ENCODE measurements at places on chromosomes 2 and 18.

DNA sequence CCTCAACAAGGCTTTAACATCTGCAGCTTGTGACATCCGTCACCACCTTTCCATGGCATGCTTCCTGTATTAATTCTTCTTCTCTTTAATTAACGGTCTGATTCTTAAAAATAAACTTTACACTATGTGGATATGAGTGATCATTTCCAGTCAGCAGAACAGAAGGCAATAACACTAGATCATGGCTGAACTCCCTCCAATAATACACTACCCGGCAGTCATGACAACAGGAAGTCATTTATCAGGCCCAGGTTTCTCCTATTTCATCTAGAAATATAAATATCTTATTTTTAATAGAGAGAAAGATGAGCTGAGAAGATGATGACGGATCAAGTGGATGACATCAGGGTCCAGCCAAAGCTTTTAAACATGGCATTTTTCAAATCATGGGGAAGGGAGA lies 792.2 kb downstream of the SLC4A3 start:
- DNase-seq, result no peak

- no peak for DNase-seq
These were observed 8.8 kb downstream of the LBH start for GRCh38 chr2:30239986-30240752.

- no peak for DNase-seq
These were observed 79.7 kb upstream of the APCDD1 start for GRCh38 chr18:10374636-10375293.

GRCh38 chr18:26133652-26134051 lies at the start of gene PSMA8:
TSS of gene PSMA8 (plus strand) at chr18:26133869. CDS start at chr18:26133966, 97 bp downstream.
- DNase-seq, result no peak

- DNase-seq, result no peak
These were observed 138.7 kb downstream of the MGAT5 start for GRCh38 chr2:134392442-134393074.

DNA sequence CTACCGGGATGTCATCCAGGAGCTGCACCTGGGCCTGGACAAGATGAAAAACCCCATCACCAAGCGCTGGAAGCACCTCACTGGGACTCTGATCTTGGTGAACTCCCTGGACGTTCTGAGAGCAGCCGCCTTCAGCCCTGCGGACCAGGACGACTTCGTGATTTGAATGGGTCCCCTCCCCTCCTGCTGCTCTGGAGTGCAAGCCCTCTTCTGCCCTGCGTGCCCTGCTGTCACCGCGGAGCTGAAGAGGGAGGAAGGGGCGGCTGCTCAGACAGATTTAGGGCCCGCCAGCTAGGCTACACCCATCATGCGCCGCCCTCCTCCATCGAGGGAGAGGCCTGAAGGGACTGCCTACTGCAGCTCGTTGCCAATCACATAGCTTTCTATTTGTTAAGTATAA lies 101.8 kb downstream of the SH3BP4 start:
- no peak for DNase-seq

DNA sequence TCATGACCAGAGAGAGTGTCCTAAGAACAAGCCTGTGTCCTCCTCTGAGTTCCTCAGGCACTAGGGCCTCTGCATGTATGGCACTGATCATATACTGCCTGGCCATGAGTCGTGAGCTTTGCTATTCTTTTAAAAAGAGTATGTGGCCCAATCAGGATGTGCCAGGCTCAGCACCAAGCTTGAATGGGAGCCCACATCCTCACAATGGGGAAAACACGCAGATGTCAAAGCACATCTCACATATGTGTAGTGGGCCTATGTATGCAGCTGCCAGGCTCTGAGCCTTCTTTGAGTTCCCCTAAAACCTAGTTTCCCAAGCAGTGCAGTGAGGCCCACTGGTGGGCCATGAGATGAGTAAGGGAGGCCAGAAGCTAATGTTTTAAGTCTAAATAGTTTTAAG lies 69.9 kb upstream of the SLC1A4 start:
- no peak for DNase-seq

- DNase-seq, result no peak
These were observed 37.7 kb upstream of the GPR155 start for GRCh38 chr2:174524527-174524926.

GRCh38 chr18:77096936-77097886 lies 35.4 kb downstream of the MBP start:
- DNase-seq, result no peak

- DNase-seq, result no peak
These were observed 1413.0 kb downstream of the DSC3 start for GRCh38 chr18:29629493-29630036.

DNA sequence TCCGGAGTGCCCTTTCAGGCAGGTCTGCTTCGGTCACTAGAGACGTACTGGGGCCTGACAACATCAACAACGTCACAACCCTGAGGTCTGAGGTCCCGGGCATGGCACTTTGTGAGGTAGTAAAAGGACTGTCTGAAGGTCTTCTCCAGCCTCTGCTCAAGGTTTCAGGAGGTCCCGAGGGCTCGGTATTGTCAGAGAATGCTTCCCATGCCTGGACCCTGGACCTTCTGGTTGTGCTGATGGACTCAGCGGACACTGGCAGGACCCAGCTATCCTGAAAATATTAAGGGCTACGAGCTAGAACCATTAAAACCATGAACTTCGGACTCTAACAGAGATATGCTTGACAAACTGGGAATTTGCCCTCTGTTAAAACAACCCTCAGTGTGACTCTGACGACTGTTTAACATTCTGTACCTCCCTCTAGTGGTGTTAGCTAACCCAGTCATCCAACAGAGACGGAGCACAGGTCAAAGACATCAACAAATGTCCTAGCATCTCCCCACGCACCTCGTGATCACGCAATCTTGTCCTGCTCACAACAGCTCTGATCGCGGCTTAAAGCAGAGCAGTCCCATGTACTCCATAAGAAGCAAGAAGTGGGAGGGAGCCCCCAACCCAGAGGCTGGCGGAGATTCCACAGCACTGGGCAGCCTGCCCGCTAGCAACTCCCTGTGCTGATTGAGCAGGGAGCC lies 96.5 kb downstream of the CCDC93 start:
- DNase-seq, result no peak

DNA sequence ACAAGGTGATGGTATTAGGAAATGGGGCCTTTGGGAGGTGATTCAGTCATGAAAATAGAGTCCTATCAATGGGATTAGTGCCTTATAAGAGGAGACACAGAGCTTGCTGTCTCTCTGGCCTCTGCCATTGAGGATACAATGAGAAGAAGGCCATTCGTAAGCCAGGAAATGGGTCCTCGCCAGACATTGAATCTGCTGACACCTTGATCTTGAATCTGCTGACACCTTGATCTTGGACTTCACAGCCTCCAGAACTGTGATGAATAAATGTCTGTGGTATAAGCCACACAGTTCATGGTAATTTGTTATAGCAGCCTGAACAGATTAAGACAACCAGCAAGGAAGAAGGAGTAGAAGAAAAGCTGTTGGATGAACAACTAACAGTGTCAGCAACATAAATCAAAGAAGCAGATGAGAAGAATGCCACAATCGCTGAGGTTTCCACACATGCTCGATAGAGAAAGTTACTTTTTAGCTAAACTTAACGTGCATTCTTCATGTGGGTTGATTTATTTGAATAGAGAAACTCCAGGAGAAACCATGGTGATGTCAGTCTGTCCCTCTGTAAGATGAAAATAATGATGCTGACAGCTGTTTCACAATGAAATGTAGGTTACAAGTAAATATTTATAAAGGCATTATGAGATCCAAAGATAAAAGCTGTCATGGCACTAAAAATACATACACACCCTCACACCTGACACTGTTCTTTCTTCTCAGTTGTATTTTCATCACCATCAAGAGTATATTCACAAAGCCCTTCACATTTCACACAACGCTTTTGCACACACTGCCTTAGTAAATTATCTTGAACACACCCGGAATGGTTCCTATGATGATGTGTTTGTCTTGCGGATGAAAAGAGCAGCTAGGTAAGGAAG lies 153.7 kb upstream of the NCK2 start:
- DNase-seq, result no peak

- DNase-seq, result no peak
These were observed 81.6 kb downstream of the FBXO15 start for GRCh38 chr18:74066018-74066417.

DNA sequence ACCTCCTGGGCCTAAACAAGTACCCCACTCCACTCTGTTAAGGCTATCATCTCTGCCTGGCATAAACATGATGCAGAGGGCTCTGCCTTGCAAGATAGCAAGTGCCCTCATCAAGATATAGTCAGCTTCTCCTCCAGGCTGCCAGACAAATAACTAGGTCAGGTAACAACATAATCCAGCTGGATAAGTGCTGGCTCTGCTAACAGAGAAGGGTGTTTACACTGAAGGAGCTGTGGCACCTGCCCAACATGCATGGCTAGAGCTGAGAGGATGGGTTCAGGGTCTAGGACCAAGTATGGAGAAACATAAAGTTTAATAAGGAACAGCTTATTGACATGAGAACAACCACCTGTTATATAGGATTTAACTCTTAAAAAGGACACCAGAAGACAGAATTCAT lies 42.8 kb downstream of the DLGAP1 start:
- no peak for DNase-seq

DNA sequence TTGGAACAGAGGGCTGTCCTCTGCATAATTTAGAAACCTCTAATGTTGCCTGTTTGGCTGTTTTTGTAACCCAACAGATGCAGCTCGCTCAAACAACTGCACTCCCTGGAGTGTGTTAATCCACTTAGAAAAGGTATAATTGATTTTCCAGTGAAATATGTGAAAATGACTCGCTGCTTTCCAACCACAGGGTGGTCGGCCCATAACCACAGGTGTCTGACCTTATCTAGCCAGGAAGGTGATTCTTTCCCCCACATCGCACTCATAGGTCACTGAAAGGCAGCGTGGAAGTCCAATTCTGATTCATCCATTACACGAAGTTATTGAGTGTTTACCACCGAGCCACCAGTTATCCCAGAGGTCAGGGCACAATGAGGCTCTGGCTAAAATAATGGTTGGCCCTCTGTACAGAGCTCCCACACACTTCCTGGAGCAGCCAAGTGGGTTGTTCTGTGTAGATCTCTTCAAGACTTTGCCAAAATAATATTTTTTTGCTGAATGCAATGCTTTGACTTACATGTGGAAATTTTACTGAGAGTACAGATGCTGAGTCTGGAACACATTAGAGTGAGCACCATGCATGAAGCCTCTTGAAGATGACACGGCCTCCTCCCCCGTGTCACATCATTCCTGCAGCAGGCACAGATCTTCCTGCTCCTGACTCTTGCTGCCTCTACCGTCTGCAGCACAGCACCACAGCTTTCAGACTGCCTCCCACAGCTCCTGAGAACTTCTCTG lies 396.2 kb downstream of the ZNF516 start:
- no peak for DNase-seq

DNA sequence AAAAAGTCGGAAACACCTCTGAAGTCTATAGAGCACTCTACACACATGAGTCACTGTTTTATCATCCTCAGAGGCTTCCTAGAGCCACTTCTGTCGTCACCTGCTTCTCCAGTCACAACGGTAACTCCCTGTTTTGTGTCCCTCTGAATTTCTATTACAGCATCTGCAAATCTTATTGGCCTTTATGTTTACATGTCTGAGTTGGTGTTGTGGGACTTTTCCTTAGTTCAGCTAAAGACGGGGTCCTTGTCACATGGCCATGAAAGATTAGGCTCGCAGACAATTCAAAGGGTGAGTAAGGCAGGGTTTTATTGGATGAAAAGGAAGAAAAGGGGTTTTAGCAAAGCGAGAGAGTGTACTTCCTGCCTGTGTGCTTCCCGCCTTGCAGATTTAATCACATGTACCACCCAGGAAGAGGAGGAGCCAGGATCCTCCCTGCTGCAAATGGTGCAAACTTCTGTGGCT lies 185.6 kb downstream of the LPIN1 start:
- no peak for DNase-seq

- no peak for DNase-seq
These were observed 1.1 kb downstream of the COBLL1 start for GRCh38 chr2:164840458-164840929.

DNA sequence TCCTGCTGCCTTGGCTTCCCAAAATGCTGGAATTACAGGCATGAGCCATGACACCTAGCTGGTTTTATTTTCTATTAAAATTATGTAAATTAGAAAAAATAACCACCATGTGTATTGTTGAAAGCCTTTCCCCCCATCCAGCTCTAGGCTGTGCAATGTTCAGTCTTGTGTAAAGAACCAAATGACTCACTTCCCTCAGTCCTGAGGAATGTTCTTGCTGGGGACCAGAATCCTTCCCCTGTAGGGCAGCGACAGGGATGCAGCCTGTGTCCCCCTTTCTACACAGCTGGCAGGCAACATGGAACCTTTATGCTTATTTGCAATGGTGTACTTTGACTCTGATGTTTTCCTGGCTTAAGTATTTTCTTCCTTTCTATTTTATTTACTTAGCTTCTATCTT lies 29.4 kb downstream of the AOX1 start:
- DNase-seq, result no peak

- no peak for DNase-seq
These were observed 51.4 kb downstream of the TRAPPC8 start for GRCh38 chr18:31891566-31891965.

GRCh38 chr2:217304582-217304981 lies 444.7 kb upstream of the TNP1 start:
- no peak for DNase-seq

DNA sequence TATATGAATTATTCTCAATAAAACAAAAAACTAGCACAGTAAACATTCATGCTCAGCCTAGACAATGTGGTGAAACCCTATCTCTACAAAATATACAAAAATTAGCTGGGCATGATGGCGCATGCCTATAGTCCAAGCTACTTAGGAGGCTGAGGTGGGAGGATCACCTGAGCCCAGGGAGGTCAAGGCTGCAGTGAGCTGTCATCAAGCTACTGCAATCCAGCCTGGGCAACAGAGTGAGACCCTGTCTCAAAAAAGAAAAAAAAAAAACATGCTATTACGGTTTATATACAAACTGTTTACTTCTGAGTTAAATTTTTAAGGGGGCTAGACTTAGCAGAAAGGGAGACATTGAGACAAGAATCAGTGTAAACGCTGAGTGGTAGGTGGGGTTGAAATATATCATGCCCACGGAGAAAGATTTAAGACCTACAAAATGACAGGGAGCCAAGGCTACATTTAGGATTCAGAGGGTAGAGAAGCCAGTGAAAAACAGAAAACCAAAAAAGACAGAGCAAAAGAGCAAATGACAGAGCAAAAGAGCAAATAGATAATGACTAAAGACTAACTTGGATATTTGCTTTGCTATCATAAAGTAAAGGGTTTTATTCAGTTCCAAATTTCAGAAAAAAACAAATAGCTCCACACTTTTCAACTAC lies 7.5 kb downstream of the TTC32 start:
- no peak for DNase-seq

DNA sequence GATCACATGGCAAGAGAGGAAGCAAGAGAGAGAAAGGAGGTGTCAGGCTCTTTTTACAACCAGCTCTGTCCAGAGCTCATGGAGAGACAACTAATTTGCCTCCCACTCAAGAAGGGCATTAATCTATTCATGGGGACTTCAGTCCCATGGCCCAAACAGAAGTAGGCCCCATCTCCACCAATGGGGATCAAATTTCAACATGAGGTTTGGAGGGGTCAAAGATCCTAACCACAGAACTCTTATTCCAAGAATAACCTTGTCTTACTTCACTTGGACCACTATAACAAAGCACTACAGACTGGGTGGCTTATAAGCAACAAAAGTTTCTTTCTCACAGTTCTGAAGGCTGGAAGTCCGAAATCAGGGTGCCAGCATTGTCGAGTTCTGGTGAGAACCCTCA lies 31.8 kb downstream of the GRB14 start:
- DNase-seq, result no peak
